ENCODE measurements at places on chromosomes 1 and 21.

GRCh38 chr1:1600861-1601563 is 1.1 kb upstream of the FNDC10 start:
- DNase-seq, result no peak

GRCh38 chr1:28982198-28982597 is 67.8 kb downstream of the EPB41 start:
- DNase-seq, result no peak

DNA sequence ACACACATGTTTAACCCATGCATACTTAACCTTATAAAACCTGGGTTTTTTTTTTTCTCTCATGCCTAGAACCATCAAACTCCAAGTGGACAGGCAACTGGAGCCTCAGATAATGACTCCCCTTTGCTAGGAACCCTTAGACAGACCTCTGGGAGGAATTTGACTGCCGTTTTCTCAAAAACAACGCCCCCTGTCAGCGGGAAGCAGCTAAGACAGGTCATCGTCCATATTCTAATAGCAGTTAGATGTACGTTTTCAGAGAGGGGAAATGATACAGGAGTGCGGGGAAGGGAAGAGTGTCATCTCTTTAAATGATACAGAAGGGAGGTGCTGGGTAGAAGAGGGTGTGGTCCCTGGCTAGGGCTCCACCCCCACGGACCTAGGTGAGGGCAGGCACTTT is 34.7 kb downstream of the LRRC3 start:
- no peak for DNase-seq

- DNase-seq, result peak; percentile 72
Measured at GRCh38 chr1:47434051-47434842, 3.6 kb upstream of the FOXD2 start.

DNA sequence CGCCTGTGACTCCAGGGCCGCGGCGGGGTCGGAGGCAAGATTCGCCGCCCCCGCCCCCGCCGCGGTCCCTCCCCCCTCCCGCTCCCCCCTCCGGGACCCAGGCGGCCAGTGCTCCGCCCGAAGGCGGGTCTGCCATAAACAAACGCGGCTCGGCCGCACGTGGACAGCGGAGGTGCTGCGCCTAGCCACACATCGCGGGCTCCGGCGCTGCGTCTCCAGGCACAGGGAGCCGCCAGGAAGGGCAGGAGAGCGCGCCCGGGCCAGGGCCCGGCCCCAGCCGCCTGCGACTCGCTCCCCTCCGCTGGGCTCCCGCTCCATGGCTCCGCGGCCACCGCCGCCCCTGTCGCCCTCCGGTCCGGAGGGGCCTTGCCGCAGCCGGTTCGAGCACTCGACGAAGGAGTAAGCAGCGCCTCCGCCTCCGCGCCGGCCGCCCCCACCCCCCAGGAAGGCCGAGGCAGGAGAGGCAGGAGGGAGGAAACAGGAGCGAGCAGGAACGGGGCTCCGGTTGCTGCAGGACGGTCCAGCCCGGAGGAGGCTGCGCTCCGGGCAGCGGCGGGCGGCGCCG is at the start of gene SIM2:
Gene SIM2, plus strand, starts transcription at position 135 of the 565 bp plus-strand sequence. CDS start 632 bp downstream, outside the sequence.
- peak; percentile 86 for DNase-seq

DNA sequence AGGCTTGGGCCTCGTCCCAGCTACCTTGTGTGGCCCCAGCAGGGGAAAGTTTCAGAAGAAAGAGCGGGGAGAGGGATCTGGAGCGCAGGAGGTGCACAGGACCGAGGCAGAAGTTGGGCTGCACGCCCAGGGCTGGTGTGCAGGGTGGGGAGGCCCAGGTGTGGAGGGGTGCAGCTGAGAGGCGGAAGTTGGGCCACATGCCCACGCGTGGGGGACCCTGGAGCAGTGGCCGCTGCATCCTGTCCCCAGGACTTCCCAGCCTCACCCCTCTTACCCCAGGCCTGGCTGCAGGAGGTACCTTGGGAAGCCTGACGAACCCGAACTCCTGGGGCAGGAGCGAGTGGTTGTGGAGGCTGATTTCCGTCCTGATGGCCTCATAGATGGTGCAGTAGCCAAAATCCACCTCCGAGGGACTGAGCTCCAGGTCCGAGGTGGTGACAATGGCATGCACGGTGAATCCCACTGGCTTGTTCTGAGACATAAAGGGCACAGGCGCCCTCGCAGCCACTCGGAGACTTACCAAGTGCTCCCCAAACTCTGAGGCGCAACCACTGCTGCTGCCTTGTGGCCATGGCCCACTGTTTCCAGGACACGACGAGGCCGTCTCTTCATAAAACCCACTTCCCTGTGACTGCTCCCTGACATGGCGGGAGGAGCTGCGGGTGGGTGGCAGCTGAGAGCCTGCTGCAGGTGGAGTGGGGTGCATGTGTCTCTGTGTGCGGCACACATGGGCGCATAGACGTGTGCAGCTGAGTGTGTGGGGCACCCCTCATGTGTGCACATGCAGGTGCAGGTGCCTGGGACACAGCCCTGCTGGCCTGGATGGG is 20.4 kb upstream of the TMEM52 start:
- DNase-seq, result no peak

- no peak for DNase-seq
Measured at GRCh38 chr1:119964673-119965363, 68.5 kb upstream of the ADAM30 start.

GRCh38 chr1:236604905-236605806 is 840 bp upstream of the HEATR1 start:
- DNase-seq, result no peak

- DNase-seq, result no peak
Measured at GRCh38 chr1:200874694-200875093, 1.9 kb downstream of the GPR25 start.

GRCh38 chr1:63777286-63777685 is 3.5 kb downstream of the ROR1 start:
- DNase-seq, result no peak

DNA sequence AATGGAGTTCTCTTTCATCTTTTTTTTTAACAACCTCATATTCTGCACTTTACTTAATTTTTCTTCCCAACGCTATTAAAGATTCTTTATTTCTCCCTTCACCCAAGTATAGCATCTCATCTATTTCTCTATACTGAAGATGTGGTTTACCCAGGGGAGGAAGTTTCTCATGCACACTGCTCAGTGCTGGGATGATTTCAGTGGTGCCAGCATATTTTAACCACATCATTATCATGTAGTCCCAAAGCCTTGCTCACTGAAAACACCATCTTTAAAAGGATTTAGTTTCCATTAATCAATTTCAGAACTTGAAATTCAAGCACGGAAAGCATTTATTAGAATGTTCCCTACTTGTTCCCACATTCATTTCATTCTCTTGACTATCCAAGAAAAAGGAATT is 725.7 kb downstream of the USP25 start:
- DNase-seq, result no peak

- peak; percentile 81 for DNase-seq
Measured at GRCh38 chr1:165408518-165408917, 36.4 kb downstream of the RXRG start.

GRCh38 chr1:196651079-196651478 is 764 bp upstream of the CFH start:
- no peak for DNase-seq

DNA sequence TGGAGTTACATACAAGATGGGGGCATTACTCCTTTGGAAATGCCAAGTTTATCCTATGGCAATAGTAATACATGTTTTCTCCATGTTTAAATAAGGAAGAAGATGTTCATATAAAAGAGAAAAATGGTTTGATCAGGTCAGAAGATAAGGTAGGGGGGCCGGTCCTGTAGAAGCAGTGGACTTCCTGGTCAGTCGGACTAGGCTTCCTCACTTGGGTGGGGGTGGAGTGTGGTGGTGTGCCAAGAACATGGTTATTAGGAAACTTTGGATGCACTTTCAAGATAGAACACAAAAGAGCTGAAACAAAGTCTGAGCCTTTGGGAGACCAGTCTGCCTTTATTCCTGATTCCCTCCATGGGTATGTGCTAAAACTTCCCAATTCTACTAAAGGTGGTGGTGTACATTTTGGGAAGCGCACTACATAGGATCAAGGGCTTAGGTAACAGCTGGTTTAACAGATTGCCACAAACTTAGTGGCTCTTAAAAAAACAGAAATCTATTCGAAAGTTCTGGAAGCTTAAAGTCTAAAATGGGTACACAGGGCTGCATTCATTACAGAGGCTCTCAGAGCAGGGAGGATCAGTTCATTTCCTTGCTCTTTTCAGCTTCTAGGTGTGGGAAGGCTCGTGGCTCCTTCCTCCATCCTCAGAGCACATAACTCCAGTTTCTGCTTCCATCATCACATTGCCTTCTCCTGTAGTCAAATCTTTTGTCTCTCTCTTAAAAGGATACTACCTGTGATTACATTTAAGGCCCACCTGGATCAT is 64.6 kb downstream of the KDM1A start:
- no peak for DNase-seq

- peak; percentile 91 for DNase-seq
Measured at GRCh38 chr1:23810818-23811540, 10.4 kb upstream of the GALE start.

- no peak for DNase-seq
Measured at GRCh38 chr1:223179786-223180185, 36.7 kb upstream of the TLR5 start.

DNA sequence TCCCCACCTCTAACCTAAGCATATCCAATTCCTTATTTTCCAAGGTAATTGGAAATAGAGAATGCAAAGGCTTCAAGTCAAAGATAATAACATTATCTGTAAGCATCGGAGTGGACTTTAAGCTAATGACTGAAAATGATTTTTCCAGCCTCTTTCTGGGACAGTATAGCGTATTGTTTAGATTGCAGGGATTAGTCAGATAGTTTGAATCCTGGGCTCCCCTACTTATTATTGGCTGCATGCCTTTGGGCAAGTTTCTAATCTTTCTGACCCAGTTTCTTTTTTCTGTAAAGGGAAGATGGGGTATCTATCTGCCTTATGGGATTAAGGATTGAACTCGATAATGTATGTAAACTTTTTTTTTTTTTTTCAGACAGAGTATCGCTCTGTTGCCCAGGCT is 1.5 kb upstream of the CDC20 start:
- no peak for DNase-seq

DNA sequence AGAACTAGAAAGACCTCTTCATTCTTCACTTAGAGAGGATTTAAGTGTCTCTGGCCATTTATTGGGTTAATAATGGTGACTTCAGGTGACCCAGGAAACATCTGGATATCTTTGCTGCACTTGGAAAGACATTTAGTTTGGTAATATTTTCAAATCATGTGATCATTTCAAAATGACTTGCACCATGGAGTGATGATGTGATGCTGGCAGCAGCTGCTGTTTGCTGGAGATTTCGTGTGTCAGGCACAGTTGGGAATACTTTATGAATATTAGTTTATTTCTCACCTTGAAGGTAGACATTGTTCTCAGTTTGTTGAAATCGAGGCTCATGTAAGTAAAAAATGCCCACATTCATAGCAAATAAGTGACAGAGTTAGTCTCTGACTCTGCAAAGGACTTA is 236.0 kb downstream of the DISC1 start:
- DNase-seq, result no peak

GRCh38 chr1:68495968-68496679 is 758 bp downstream of the DEPDC1 start:
- DNase-seq, result no peak

DNA sequence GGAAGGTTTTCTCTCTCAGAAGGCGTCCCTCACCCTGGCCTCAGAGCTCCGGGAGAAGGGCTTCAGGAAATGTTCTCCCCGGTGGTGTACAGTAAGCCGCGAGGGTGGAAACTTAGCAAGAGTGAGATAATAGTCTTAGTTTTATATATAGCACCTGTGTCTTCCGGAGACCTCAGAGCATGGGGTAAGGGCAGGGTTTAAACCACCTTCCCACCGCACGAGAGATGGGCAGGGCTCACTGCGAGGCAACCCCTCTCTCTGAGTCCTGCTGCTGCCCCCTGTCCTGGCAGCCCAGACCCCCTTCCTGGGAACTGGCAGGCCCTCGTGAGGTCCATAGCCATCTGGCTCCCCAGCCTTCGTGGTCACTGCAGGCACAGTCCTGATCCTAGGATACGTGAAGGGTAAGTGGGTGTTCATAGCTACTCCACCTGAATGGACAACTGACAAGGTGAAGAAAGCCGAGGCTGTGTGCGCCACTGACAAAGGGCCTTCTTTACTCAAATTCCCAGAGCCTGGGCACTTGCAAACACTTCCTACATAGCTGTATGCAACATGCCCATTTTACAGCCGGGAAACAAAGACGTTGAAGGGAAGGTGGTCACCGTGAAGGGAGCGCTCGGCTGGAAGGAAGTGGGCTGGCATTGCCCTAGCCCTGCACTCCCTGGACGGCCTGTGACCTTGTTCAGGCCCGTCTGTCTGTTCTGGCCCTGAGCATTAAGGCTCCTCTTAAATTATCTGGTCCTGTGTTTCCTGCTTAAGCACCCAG is 26.9 kb downstream of the ITPKB start:
- no peak for DNase-seq

DNA sequence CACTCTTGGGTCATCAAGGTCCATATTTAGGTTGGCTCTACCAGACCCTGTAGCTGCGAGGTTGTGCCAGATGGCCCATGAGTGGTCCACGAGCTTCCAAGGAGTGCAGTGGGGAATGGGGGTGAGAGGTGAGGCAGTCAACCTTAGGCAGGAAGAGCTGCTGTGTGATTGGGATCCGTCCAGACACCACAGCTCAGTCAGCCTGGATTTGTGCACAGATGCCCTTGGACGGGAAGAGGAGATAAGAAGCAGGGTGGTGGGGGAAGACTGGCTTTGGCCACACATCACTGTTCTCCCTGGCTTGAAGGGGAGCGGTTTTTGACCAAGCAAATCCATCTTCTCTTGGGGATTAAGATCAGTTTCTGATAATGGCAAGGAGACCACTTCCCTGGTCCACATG is 130.6 kb downstream of the IGSF21 start:
- no peak for DNase-seq

DNA sequence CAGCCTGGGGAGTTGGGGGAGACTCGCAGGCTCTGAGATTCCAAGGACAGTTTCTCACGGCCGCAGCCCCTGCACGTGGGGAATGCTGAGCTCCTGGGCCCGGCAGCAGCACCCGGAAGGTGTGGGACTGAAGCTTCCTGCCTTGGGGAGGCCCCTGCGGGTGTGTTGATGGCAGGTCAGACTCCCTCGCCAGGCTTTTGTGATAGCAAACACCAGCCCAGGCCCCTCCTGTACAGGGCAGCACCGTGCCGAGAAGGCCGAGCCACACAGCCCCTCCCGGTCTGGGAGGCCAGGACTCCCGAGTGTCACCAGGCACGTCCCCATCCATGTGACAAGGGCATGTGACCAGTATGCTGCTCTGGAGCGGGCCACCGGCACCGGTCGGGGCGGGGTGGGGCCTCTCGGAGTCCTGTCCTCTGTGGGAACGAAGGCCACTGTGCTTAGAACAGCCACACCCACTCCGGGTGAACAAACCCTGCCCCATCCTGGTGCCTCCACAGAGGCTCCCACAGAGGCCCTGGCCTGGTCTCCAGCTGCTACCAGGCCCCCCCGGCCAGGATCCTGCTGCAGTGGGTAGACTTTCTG is 31.1 kb upstream of the ARHGEF16 start:
- DNase-seq, result no peak
